ENCODE measurements at places on chromosomes 5 and 9.

DNA sequence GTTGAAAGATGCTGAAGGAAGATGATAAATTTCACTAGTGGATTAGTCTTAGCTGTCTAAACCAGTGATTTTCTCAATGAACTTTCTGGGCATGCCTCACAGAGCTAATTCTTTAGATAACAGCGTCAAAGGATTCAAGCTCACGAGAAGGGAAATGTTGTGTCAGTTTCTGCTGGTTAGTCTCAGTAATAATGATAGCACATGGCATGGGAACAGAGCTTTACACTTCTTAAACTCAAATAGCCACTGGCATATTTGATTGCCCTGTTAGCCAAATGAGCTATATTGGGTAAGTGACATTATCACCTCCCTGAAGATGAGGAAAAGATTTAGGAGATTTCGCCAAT lies 139.3 kb upstream of the NR3C1 start:
- DNase-seq = no peak

DNA sequence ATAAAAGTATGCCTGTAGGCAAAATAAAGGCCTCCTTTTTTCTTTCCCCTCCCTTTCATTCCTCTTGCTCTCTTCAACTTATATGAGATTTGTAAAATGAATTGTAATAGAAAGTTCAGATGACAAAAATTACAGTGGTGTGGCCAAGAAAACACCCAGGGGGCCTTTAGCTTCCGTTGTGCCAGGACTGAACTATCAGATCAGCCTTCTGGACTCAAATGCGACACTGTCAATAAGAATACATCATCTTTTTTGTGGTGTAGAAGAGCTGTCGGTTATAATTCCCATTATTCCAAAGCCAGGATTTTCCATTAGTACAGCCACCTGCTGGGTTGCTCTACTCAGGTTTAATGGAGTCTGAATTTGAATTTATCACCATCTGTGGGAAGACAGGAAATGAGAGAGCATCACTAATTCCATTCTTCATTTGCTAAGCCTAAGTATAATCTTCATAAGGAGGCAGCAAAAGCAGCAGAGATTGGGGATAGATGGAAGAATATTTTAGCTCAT lies 443.4 kb downstream of the ANXA1 start:
- DNase-seq = no peak

- no peak for DNase-seq
Measured at GRCh38 chr5:106303911-106304310, 1366.8 kb downstream of the EFNA5 start.

DNA sequence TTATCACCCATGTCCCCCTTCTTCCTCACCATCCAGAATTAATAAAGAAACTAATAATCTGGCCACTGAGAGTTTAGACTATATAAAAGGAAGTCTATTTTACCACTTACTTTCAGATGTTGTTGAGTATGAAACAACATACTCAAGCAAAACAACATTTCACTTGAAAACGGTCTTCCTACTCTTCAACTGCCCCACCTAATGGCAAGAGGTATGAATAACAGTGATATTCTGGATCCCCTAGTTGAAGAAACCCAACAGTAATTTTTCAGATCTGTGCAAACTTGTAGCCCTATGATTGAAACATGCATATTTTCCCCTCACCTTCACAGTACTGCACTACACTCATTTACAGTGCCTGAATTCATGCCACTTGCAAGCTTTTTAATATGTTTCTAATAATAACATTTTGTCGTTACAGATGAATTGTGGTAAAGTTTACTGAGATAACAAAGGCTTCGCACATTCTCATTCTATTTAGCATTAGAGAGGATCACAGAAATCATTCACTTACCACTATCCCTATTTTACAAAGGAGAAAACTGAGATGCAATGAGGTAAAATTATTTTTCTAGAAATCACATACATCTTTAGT lies 267.9 kb upstream of the PDE4D start:
- DNase-seq = no peak

GRCh38 chr5:170753311-170753710 lies 30.2 kb upstream of the GABRP start:
- no peak for DNase-seq

Data from stimulated activated naive CD8-positive, alpha-beta T cell treated with anti-CD3 and anti-CD28 coated beads, Interleukin-15, amount 100 ng/mL, for 72 hours (primary cell).